ENCODE measurements at places on chromosomes 3 and 15.

GRCh38 chr3:66133853-66134445 is 86.9 kb upstream of the SLC25A26 start:
- DNase-seq = no peak

DNA sequence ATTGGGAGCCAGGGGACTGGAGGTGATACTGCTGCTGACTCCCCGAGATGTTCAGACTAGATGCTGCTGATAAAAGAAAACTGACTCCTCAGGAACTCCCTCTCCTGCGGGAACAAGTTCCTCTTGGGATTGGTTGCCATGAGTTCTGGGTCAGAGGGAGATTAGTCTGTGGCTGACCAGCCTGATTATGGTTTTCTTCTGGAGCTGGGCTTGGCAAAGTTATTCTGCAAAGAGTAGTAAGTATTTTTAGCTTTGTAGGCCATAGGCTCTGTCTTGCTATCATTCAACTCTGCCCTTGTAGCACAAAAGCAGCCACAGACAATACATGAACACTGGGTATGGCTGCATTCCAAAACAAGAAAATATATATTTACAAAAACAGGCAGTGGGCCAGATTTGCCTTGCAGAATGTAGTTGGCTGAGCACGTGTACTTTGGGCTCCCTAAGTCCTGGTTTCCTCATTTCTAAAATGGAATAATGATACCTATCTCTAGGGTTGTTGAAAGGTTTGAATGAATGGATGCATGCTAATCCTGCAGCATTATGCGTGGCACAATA is 796.8 kb downstream of the AGBL1 start:
- DNase-seq = no peak

GRCh38 chr15:57861034-57861638 is 154.6 kb downstream of the POLR2M start:
- peak; percentile 53 for DNase-seq

GRCh38 chr15:71011503-71012155 is 103.6 kb upstream of the THSD4 start:
- DNase-seq = no peak

DNA sequence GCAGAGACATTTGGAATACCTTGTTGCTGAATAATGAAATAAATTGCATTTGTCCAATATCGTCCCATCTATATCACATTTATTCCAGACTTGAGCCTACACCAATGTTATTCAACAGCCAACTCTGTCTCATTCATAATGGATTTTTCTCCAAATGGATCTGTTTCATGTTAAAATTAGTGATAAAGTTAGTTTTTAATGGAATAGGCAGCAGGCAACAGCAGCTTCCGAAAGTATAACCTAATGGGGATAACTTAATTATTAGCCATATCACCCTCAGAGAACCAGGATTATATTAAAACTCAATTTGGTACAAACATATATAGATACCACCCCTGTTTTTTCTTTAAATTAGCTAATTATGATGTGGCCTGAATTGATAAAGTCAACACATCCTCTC is 86.5 kb upstream of the ICE2 start:
- DNase-seq = no peak

GRCh38 chr3:27557411-27557810 is 73.2 kb upstream of the SLC4A7 start:
- DNase-seq = no peak

DNA sequence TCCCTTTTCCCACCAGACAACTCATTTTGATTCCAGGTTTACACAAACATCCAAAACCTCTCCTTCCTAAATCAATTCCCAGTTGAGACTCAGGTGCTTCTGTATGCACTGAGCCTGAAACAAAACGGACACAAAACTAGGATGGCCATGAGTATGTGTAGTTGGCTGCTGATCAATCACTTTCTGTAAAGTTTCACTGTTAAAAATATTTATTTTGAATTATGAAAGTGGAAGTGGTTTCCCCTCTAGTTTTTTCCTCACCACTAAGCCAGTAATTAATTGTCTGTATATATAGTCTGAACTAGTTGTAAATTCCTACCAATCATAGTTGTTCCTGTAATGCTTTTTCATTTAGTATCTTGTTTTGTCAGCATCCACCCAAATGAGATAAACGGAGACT is 51.7 kb upstream of the TSPAN3 start:
- DNase-seq = no peak

- no peak for DNase-seq
These were observed 292.5 kb downstream of the MCTP2 start for GRCh38 chr15:94523873-94524272.

All from hematopoietic multipotent progenitor cell treated with erythropoietin and hydrocortisone succinate and interleukin-3 and kit ligand, for 15 days (in vitro differentiated cells).